Activated T-helper 17 cell treated with anti-CD3 and anti-CD28 coated beads, Interleukin-2, amount 50 U/mL, for 72 hours (primary cell): ENCODE measurements at places on chromosomes 6 and 20.

GRCh38 chr6:160667639-160668481 is 3.8 kb upstream of the LPA start:
- no peaks in the 10 kb centered on the region for H3K4me1 ChIP-seq
- no peak overlapping the region for H3K27ac ChIP-seq
- H3K36me3 ChIP-seq, result no peaks in the 10 kb centered on the region
- peaks cover 25% of the 10 kb centered on the region for H3K27me3 ChIP-seq

DNA sequence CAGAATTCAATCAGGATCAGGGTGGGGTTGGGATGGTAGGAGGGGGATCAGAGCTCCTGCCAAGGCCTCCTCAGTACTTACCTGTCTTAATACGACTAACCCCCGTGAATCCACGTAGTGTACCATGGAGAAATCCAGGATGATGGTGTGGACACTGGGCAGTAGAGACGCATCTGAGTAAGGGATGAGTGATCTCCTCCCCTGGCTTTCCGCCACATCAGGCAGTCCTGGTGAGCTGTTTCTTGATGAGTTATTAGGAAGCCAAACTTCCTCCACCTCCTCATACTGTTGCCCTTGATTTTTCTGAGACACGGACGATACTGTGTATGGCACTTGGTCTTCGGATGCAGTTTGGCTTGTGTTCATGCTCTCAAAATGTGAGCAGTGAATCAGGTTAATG is 34.2 kb upstream of the SRPK1 start:
- ATAC-seq, result no peak
- H3K4me3 ChIP-seq, result no peak overlapping the region

- ATAC-seq, result no peak
- no peak overlapping the region for H3K27ac ChIP-seq
- no peak overlapping the region for H3K4me3 ChIP-seq
- H3K27me3 ChIP-seq, result no peaks in the 10 kb centered on the region
These were observed 37.5 kb downstream of the C20orf203 start for GRCh38 chr20:32636283-32636682.

- ATAC-seq, result no peak
- H3K4me3 ChIP-seq, result no peak overlapping the region
- no peaks in the 10 kb centered on the region for H3K4me1 ChIP-seq
- no peaks in the 10 kb centered on the region for H3K27me3 ChIP-seq
- no peak overlapping the region for H3K27ac ChIP-seq
- no peaks in the 10 kb centered on the region for H3K36me3 ChIP-seq
These were observed 22.4 kb downstream of the SMLR1 start for GRCh38 chr6:130849594-130849993.

- H3K4me1 ChIP-seq, result peaks cover 19% of the 10 kb centered on the region
- H3K27ac ChIP-seq, result peak overlapping the region; percentile 28
- H3K27me3 ChIP-seq, result no peaks in the 10 kb centered on the region
- peak overlapping the region; percentile 53 for H3K4me3 ChIP-seq
- no peak for ATAC-seq
These were observed 32.9 kb upstream of the ZBTB24 start for GRCh38 chr6:109515781-109516409.

DNA sequence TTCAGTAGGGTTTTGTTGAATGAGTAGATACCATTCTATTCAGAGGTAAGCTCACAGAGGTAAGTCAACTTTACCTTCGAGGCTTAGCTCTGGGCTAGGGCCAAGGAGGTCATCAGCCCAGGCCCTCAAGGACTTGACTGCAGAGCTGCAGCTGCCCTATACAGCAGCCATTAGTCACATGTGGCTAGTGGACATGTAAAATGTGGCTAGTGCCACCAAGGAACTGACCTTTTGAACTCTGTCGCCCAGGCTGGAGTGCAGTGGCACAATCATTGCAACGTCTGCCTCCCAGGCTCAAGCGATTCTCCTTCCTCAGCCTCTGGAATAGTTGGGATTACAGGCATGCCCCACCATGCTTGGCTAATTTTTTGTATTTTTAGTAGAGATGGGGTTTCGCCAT is 47.9 kb upstream of the EPB41L1 start:
- ATAC-seq, result no peak
- H3K27ac ChIP-seq, result no peak overlapping the region
- H3K4me3 ChIP-seq, result no peak overlapping the region
- H3K27me3 ChIP-seq, result no peaks in the 10 kb centered on the region
- no peaks in the 10 kb centered on the region for H3K4me1 ChIP-seq

GRCh38 chr6:67870321-67870720 is 764.8 kb upstream of the ADGRB3 start:
- no peaks in the 10 kb centered on the region for H3K4me1 ChIP-seq
- H3K27ac ChIP-seq, result no peak overlapping the region
- no peak overlapping the region for H3K4me3 ChIP-seq
